ENCODE measurements at places on chromosomes 11 and 22.

DNA sequence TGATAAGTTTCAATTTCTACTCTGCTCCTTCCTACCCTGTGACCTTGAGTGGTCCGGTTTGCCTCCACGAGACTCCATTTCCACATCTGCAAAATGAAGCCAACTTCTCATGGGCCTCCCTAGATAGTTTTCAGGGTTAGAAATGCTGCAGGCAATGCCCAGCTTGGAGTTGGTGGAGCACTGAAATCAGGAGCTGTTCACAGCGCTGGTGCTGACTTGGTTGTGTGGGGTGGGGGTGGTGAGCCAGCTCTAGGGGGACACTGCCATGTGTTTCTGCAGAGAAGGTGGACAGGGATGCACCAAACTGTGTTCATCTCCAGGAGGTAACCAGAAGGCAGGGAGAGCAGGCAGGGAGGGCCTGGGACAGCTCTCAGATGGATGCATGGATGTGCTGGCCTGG is 37.0 kb downstream of the SGSM1 start:
- DNase-seq = no peak

DNA sequence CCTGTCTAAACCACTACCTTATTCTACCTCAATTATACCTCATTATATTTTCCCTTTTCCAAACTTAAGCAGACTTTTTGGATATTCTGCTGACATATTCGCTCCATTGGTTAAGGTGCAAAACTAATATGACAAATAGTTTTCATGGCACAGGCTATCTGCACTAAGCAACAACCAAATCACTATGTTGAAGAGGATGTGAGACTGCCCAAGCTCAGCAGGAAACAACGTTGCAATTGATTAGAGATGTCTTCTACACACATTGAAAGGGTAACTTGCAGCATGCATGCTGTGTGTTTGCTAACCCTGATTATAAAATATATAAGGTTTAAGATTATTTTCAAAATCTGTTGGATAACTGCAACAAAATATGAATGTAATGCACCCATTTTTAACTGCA is 61.6 kb downstream of the STK33 start:
- no peak for DNase-seq

DNA sequence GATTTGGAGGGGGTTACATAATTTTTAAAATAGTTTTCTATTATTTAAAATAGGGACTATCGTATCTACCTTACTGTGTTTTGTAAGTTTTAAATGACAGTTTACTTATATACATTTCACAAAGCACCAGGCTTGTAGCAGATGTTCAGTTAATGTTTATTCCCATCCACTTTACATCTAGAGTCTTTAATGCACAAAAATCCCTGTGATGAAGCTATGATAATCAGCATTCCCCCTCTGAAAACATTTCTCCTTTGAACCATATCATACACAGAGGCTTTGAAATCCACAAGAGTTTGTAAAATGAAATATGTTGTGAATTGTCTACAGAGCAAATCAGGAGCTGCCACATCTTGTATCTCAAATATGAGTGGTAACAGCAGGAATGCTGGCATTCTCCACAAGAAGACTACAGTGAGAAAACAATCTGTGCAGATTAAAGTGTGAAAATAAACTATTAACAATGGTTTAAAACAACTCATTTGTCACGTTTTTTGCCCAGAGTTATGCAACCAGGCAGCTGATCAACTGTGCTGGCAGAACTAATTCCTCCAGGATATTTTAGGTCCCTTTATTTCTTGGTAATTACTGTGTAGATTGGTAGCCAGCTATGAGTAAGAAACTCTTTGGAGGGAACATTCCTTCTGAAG is 699.1 kb upstream of the ARHGAP42 start:
- peak; percentile 24 for DNase-seq

DNA sequence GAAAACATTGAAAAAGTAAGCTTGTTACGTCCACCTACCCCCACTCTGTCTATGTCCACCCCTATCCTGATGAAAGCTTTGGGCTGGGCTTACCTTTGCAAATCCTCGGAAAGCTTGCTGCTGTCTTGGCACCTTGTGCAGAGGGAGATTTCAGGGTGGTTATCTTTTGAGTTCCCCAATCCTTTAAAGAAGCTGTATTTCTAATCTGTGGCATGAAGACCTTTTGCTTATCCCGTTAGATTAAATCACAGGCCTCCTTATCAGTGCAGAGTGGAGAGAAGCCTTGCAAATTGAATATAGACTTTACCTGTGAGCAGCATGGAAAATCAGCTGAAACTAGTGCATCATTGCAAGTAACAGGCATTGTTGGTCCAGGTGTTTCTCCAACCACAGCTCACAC is 580.6 kb upstream of the ANO5 start:
- DNase-seq = no peak

DNA sequence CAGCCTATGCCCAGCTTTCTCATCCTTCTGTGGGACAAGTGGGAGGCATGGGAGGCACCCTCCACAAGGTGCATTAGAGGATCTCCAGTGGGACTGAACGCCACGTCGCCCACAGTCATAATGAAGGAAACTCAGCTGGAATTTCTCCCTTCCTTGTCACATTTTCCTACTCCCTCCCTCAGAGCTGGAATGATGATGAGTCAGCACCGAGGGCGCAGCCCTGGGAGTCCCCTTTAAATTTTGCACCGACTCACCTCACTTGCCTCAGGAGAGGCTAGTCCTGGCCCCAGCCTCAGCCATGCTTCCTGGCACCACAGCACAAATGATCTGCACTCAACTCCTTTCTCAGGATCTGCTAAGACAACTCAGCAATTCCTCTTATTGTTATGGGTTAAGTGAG is 34.3 kb downstream of the DBX1 start:
- no peak for DNase-seq

DNA sequence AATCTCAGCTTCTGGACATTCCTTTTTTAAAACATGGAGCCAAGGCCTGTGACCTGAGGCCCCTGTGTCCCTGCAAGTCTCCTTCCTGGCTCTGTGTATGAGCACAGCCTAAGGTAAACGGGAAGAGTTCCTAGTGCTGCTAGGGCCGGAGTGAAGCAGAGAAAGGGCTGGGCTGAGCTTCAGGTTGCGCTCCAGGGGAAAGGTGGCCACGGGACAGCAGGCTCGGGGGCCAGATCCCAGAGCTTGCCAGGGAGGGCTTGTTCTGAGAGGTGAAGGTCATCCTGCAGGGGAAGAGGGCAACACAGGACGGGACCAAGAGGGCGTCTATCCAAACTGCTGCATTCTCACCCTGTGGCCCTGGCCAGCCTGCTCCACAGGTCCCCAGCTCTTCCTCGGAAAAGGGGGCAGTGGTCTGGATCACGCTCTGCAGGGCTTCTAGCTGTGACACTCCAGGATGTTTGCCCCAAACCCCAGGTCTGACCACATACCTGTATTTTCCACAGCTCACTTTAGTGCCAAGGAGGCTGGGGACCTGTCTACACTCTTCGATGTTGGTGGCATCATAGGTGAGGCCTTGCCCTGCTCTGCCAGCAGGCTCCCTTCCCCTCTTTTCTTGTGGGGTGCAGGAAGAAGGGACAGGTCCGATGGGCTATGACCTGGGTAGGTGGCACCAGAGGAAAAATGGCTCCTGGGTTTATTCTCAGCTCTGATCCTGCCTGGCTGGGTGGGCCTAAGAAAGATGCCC is 20.4 kb downstream of the SLC37A2 start:
- DNase-seq = no peak

DNA sequence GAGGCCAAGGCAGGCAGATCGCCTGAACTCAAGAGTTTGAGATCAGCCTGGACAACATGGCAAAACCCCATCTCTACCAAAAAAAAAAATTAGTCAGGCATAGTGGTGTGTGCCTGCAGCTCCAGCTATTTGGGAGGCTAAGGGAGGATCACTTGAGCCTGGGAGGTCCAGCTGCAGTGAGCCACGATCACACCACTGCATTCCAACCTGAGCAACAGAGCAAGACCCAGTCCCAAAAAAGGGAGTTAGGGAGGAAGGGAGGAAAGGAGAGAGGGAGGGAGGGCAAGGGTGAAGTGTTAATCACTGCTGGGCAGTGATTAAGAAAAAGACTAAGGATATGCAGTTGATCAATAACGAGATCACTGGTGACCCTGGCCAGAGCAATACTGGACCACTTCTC is 56.0 kb upstream of the APOA1 start:
- no peak for DNase-seq

DNA sequence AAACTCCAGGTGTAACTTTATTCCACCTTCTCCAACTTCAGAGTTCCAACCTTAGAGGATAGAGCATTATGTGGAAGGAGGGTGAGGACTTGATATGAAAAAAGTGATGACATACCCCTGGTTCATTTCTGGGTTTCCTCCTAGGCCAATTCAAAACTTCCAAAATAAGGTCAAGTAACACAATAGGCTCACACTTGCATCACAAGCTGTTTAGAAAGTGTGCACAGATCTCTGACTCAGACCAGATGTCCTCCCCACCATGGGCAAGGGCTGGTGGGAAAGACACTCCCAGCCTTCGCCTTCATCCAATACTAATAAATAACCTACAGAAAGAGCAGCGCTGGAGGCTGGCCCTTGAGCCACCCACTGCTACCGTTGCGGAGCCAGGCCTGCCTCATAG is 5.8 kb upstream of the BUD13 start:
- DNase-seq = no peak

DNA sequence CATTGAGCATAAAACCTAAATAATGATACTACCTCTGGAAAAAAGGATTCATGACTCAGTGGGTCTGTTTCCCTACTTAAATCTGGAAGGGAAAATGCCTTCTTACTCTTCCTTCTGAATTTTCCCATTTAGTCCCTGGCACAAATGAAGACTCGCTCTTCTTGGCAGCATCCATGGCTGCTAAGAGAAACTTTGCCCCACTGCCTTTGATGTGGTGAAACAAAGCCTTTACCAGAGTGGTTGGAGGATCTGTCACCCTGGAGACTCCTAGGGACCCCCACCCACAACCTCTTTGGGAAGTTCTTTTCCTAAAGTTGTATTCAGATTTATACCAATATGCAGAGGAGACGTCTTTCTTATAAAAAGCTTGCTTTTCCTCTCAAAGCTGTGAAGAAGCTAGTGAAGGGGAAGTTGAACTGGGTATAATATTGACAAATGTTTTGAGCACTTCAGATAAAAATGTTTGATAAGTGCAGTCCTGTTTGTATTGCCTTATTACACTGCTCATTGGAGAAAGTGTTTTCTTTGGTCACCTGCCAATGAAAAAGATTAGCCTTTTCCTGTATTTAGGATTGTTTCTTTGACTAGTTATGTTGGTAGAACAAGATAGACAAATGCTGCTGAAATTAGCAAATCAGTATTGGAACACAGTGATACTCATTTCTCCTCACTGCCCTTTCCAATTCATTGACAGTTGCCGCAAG is 77.3 kb downstream of the ARFGAP2 start:
- DNase-seq = no peak

GRCh38 chr11:34065505-34066203 is 14.1 kb downstream of the CAPRIN1 start:
- DNase-seq = no peak

DNA sequence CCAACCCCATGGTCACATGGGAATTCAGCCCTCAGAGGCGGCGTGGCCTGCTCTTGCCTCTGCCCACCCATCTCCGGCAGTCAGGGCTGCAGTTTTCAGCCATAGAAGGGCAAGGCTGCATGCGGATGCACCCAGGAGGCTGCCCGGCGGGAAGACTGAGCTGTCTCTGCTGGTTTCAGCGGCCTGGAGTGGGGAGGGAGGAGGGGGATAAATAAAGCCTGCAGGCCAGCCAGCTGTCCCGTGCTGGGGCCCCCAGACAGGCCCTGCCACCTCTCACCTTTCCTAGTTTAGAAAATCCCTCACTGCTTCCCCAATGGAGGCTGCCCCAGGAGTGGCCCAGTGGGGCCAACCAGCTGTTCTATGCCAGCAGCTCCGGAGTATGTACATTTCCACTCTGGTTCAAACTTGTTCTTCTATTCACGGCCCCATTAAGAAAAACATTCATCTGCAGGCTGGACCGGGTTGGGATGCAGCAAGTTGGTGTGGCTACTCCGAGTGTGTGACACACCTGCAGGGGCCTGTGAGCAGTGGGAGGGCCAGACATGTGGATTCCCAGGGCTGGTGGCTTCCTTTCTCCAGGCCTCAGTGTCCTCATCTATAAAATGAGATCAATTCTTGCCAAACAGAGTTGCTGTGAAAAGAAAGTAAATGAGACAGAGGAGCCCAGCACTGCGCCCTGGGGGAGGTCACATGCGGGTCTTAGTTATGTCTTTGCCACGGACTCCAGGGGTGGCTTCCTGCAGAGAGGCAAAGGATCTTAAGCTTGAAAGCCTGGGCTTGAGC is 5.0 kb downstream of the MICALL1 start:
- no peak for DNase-seq

Measured in astrocyte of the cerebellum (primary cell).